ENCODE measurements at places on chromosomes 13 and 19.

DNA sequence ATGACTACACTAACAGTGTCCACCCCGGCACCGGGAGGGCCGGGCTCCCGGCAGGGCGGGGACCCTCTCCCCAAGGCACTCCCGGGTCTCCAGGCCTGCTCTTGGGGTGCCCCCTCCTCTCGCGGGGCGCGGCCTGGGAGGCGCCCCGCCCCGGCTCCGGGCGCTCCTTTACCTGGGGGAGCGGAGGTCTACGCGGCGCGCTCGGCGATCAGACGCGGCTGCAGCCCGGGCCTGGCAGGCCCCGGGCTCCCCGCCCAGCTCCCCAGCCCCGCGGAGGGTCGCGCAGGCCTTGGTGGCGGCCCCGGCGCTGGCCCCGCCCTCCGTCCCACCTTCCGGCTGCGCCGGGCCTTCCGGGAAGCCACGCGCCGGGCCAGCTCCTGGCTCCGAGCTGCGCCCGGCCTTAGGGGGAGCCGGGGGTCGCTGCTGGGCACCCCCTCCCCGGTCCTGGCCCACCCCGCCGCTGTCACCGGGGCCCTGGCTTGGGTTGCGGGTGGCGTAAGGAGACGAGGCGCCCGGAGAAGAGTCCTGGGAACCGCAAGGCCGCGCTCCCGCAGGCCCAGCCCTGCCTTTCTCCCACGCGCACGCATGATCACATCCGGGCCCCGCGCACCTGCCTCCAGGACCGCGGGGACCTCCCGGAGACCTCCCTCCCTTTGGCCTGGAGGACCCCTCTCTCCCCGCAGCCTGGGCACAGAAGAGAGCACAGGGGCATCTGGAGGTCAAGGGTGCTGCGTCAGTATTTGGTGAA lies at the start of gene C19orf12:
Gene C19orf12 (minus strand): TSS at position 309 of the 748 bp plus-strand sequence. CDS start 6,848 bp downstream, outside the sequence.
- DNase-seq = peak; percentile 85

DNA sequence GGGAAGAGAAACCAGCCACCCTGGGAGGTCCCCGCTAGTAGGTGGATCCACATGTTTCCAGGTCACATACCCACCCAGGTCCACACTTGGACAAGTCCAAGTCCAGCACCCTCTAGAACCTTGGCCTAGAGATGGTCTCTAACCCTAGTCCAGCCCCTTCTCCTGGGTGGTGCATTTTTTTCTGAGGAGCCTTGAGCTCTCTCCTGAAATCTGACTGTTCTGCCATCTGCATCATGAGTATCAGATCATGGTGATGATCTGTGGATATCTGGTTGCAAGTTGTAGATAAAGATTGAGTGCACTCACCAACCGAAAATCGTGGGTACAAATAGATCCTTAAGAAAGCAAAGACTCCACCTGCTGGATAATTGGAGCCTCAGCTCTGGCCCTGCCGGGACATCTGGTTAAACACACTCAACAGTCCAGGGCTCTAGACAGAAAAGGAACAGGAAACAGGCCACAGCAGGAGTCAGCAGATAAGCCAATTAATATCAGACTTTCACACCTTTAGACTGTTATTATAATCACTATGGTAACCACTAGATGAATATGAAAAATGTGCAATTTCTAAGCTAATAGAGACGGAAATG lies 41.1 kb downstream of the GPR12 start:
- DNase-seq = no peak

- DNase-seq = no peak
These were observed 12.2 kb downstream of the ARGLU1 start for GRCh38 chr13:106555631-106556328.

DNA sequence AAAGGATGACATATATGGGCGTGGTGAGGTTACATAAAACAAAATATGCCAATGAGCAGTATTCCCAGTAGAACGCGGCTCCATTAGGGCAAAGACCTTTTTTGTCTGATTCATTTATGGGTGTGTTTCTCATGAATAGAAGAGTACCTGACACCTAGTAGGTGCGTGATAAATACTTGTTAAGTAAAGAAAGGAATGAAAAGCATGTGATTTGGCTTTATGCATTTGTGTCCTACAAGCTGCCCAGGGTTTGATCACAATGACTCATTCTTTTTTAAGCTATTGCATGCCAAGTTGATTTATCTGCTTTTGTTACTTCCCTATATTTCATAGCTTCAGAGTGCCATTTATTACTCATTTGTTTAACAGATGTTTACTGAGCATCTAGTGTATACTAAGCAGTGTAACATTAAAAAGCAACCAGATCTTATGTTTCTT lies 19.1 kb upstream of the KCTD4 start:
- DNase-seq = no peak

GRCh38 chr13:37640499-37640898 lies 41.9 kb upstream of the POSTN start:
- DNase-seq = no peak

GRCh38 chr13:19864024-19864745 lies 736 bp upstream of the ZMYM5 start:
- peak; percentile 88 for DNase-seq

DNA sequence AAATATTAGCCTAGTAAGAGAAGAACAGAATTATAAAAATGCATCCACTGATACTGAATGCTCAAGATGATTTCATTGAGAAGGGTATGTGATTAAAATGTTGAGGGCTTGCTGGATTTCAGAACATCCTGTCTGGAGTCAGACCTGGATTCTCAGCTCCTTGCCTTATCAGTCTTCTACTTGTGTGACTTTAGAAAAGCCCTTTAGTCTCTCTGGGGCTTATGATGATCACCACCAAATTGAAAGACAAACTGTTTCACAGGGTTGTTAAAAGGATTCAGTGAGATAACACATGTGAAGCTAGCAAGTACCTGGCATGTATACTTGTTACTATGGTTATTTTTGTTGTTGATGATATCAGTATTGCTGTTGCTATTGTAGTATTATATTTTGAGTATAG lies 118.4 kb downstream of the GPC6 start:
- DNase-seq = no peak
